ENCODE measurements at places on chromosomes 5 and 9.

DNA sequence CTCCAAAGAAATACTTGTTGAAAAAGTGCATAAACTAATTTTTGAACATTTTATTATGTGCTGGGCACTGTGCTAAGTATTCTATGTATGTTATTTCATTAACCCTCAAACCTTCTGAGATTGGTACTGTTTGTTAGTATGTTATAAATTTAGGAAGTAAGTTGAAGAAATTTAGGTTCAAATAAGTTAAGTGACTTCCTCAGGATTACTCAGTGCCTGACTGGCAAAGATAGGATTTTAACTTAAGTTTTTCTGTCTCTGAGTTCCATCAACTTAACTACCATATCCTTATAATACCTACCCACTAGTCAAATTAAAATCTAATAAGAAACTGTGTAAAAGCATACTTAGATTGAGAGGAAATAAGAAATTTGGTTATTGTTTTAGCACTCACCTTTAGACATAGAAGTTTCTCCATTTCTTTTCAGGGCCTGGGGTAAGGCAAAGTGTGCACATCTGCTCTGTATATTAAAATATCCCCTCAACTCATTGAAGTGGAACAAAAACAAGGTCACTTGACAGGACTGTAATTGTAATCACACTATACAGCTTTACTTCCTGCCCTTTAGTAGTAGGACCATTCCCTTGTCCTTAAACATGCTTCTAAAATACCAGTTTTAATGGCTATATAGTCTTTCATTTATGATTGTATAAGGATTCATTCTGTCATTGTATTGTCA lies 15.2 kb downstream of the TGFBR1 start:
- no peak for DNase-seq

- DNase-seq, result peak; percentile 90
Observed at GRCh38 chr5:171953860-171954701, 52.4 kb downstream of the FBXW11 start.

DNA sequence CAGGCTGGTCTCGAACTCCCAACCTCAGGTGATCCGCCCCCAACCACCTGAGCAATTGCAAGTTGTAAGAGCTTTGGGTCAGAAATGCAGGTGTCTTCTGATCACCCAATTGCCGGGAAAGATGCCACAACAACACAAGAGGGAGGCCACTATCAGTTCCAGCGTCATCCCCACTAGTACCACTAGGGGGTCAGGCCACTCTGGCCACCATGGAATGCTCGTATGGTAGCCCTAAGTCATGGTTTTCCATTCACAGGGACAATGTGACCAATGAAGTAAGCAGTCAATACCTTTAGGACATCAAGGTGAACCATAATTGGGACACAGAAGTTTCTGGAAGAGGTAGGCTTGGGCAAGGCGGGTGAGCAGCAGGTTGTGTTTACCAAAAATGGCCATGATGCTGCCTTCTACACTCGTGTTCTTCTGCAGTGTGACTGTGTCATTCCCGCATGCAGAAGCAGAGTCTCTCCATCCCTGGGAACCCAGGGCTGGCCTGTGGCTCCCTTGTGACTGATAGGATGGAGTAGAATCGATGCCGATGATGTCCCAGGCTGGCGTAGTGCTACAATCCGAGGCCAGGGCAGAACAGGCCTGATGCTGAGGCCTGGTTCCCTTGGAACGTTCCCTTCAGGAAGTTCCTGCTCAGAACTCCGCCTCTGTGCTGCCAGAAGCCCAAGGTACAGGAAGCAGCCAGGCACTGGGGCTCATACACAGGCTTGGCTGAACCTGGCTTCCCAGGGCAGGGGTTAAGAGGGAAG lies 42.2 kb upstream of the ANKRD33B start:
- DNase-seq, result no peak

DNA sequence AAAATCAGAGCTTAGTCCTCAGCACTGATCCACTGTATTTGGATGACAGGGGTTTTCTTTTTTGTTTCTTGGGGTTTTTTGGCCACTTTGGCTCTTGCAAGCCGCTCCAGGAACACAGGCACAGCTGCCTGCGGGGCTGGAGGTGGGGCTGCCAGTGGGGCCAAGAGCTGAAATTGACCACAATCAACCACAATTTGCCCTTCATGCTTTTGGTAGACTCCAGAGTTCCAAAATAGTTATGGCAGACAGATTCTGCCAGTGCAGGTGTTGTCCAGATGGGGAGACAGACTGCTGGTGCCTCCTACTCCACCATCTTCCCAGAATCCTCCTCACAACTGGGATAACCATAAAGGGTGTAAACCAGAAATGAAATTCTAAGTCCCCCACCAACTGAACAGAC lies 36.5 kb downstream of the PLEKHG4B start:
- DNase-seq, result peak; percentile 22

GRCh38 chr5:162289489-162289888 lies 221.9 kb downstream of the GABRG2 start:
- no peak for DNase-seq

DNA sequence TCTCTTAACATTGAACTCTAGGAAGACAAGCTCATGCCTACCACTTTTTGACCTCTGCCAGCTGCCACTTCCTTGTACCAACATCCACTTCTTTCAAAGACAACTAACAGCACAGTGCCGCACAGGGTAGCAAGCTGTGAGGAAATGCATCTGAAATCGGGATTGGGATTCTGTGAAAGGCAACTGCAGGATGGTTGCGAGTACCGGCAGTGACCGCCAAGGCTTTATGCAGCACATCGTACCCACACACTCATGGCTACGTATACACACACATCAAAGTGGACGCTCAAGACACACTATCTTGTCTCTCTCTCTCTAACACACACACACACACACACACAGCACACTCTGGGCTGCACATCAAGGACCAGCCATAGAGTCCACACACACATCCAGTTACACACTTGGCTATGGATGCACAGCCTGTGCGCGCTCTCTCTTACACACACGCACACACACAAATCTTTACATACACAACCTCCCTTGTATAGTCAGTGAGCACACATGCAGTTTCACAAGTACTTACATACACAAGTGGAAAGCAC lies 964 bp downstream of the HTR4 start:
- no peak for DNase-seq

- DNase-seq, result peak; percentile 10
Observed at GRCh38 chr5:166354332-166354731, 1937.1 kb upstream of the WWC1 start.

DNA sequence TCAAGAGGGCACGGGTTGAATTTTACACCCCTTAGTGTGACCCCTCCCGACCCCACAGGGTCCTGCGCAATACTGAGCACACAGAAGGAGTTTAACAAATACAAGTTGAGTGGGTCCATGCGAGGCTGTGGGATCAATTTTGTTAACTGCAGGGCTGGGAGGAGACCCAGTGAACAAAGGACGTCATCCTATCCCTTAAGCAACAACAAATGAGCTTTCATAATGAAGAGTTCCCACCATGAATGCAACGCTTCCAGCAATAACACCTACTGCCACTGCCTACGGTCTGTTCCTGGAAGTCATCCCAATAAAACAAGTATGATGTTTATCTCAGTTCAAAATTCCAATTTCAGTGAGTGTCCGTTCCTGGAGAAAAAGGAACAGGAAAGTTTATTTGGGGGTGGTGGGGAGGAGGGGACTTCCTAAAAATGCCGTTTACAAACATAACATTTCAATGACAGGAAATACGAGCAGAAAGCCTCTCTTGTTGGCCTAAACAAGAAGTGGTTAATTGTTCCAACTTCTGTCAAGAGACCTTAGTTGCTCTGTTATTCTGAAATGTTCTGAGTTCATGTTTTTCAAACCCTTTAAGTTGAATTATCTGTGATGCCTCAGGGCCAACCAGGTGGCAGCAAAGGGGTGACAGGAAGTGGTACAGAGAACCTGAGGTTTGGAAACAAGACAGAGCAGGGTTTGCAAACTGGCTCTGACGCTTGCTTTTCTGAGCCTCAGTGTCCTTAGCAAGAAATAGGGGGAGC lies 65.8 kb upstream of the PLPP6 start:
- no peak for DNase-seq

GRCh38 chr5:102754767-102755431 lies at the start of gene PAM:
PAM (plus strand) TSS chr5:102755305; CDS start chr5:102866196, 110,891 bp downstream.
- peak; percentile 46 for DNase-seq

GRCh38 chr5:31049936-31050704 lies 143.4 kb upstream of the CDH6 start:
- peak; percentile 10 for DNase-seq

DNA sequence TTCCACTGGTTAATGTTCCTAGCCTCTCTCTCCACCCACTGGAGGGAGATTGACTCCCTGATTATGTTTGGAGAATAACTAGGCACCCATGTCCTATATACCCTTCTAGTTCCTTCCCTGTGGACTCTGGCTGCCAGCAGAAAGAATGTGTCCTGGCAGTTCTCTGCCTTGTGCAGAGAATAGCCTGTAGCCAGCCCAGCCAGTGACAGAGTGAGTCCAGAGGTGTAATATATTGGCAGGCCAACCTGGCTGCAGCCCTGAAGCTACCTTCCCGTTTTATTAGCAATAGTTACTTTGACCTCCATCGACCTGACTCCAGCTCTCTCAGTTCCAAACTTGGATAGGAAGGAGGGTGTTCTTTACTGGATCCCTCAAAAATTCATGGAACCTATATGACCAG lies 8.1 kb downstream of the SETD9 start:
- no peak for DNase-seq

GRCh38 chr9:105308461-105309341 lies 64.2 kb downstream of the SLC44A1 start:
- peak; percentile 55 for DNase-seq

DNA sequence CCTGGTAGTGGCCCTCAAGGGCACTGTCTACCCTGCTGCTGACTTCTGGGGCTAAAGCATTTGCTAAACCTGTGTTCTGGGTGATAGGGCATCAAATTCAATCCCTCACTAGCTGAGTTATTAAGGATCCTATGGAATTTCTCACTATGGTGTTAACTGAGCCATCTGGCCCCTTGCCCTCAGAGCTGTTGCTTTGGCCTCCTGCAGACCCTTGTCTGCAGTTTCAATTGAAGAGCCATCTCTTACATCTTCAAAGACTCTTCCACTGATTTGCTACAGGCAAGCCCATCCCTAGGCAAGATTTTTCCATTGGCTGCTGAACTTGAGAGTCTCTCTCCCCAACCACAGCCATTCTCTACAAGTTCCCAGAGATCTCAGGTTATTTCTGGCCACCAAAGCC lies 418.2 kb downstream of the ZNF608 start:
- no peak for DNase-seq

DNA sequence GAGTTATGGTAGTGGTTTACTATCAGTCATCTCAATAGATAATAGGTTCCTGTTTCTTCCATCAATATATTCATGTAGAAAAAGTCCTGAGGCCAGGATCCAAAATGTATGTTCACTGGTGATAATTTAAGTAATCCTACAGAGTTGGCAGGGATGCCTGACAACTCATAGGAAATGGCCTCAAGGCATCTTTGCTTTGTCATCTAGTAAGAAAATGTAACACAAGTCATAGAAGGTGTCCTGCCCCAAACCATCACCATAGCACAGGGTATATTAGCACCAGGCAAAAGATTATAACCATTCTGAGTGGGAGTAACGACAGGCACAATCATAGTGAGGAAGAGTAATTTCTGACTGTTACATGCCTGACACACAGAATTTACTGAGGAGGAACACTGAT lies 257.0 kb downstream of the TMEM167A start:
- DNase-seq, result no peak

DNA sequence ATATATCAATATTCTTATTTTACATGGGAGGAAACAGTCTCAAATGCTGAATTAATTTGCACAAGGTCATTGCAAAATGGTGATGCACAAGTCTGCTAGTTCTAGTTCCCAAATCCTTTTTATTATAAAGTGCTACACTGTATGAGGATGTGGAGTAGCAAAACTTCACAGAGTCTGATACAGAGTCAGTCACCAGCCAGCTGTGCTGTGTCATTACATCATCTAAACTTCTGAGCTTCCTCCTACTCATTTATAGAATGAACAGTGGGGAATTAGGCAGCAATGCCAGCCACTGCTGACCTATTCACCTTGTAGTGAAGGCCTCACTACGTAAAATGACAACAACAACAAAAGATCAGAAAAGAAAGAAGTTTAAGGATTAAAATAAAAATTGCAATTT lies 357.8 kb downstream of the TMEM167A start:
- peak; percentile 3 for DNase-seq

GRCh38 chr5:65801352-65801783 lies 79.4 kb downstream of the NLN start:
- peak; percentile 83 for DNase-seq

- DNase-seq, result no peak
Observed at GRCh38 chr9:61634192-61634591, 444.4 kb downstream of the SPATA31A7 start.

DNA sequence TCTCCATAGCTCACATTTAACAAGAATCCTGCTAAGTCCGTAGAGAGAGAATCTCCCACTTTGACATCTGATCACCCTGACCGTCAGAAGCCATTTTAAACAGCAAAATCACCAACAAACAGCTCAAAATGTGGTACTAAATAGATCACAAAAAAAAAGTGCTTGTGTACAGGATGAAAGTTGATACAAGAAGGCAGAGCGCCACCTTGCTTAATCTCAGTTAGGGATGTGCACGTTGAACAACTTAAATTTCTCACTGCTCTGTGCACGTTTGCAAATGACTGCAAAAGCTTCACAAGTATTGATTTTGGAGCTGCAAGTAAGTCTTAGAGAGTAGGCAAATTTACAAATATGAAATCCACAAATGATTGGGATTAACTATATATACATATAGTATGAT lies 63.1 kb upstream of the NREP start:
- no peak for DNase-seq

DNA sequence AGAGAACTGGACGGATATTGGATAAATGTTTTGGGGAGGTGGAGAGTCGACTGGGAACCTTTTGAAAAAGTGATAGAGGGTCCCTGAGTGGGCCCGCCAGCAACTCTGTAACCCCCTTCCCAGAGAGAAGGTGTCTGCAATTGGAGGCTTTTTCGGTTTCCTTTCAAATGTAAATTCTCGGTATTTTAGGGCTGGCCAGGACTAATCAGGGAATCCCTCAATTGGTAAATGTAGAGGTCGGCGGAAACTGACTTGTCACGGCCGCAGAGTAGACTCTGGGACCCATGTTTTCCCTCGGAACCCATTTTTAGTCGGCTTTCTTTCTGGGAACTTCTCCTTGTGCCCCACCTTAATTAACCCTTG lies 524 bp downstream of the CCNB1 start:
- DNase-seq, result no peak
